ENCODE measurements at places on chromosomes 7 and 10.

- no peak for DNase-seq
These were observed 490.0 kb downstream of the SH2D4B start for GRCh38 chr10:81027706-81028105.

DNA sequence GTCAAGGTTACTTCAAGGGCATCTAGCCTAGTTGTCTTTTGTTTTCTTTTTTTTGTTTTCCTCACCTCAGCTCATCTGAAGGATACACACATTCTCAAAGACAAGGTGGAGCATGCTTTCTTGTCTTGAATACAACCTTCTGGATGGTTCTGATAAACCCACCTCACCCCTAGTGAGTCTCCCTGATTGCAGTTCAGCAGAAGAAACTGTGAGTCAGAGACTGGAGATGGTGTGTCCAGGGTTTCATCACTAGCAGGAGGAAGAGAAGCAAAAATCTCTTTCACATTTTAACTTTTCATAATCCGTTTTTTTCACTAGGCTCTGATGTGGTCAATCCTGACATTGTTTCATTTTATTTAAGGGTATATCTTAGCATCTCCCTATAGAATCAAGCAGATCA lies 143.0 kb upstream of the NRBF2 start:
- no peak for DNase-seq

- no peak for DNase-seq
These were observed 5.6 kb downstream of the BTBD16 start for GRCh38 chr10:122276611-122277208.

GRCh38 chr7:4001742-4002141 lies 680.4 kb upstream of the FOXK1 start:
- no peak for DNase-seq

- DNase-seq: no peak
These were observed 85.5 kb upstream of the DKK1 start for GRCh38 chr10:52228556-52228955.

DNA sequence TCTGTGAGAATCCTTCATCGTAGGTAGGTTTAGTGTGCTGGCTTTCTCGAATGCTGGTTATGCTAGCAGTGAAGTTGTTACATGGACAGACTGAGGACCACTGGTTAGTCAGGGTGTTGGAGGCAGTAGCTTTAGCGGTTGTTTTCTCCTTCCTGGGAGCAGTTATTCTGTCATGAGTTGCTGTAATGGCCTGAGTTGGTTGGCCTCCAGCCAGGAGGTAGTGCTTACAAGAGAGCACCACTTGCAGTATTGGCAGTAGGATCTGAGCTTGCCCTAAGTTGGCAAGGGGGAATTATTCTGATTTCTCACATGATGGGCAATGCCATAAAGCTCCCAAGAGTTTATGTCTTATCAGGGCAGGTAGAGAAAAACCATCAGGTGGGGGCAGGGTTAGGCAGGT lies 58.0 kb downstream of the IPMK start:
- DNase-seq: no peak

DNA sequence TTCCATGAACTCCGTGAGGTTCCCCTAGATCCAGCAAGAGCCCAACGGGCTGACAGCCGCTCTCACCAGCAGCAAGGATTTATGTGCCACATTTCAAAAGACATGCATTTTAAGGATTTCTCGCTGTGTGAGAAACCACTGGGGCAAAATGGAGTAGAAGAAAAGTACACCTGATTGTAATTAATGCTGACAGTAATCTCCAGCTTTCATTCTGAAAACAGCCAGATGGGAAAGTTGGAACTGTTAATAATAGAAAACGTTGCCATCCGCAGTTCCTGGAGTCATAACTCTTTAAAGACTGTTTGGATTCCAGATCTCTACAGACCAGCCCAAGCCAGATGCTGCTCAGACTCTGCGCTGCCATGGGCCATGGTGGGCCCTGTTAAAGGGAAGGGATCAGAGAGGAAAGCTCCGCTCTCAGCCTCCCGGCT lies 216.9 kb upstream of the GLI3 start:
- DNase-seq: no peak

DNA sequence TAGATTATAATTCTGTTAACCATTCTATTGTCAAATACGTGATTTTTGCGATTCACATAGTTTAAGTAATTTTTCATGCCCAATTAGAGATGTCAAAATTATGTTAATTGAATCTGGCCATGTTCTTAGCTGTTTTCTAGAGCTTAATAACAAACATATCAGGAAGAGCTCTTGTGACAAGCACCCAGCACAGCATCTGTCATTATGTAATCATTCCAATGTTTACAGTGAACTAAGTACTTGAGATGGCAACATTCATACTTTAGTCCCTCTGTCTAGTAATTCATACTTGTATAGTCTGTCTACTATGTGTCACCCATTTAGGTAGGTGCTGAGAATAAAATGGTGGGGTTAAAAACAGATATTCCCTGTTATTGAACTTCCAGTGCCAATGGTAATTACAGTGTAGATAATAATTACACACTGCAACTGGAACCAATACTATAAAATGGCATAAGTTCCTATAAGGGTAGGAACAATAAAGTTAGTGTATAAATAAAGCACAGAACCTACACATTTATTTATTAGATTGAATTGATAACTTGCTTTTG lies 55.2 kb downstream of the ZEB1 start:
- no peak for DNase-seq

GRCh38 chr10:74708246-74708645 lies 118.2 kb upstream of the KAT6B start:
- DNase-seq: no peak

GRCh38 chr10:123835575-123835974 lies 56.0 kb downstream of the CPXM2 start:
- DNase-seq: no peak
